ENCODE measurements at places on chromosomes 5 and 9.

DNA sequence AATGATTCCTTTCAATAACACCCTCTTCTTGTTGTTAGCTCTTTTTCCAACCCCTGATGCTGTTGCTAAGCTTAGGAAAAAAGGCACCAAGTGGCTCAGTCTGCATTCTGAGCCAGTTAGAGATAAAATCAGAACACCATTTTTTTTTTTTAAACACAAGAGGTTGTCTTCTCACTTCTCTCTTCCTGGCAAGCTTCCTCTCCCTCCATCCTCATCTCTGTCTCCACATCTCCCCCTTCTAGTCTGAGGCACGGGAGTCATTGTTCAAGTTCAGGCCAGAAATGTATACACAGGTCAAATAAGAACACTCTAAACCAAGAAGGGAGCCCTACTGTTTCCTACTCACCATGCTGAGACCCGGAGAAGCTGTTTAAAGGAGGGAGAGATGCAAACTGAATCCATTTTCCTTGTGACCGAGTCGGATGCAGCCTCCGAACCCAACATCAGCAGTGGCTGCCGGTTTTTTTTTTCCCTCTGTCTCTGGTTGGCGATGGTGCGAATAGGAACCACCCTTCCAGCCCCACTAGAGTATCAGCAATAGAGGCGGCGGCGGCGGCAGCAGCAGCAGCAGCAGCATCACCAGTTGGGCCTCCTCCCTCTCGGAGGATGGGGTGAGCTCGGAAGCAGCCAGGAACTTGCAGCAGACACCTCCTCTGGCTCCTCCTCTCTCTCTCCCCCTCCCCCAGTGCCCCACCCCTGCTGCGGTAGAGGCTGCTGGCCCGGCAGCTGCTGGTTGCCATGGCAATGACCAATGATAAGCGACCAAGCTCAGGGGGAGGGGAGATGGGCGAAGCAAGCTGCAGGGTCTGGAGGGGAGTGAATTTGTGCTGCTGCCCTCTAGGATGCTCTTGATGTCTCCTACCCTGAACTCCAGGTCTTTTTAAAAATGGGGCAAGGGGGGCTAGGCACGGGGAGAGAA lies at the start of gene JAKMIP2:
Gene JAKMIP2, minus strand, starts transcription at position 619 of the 919 bp plus-strand sequence. CDS start 110,922 bp downstream, outside the sequence.
- peak; percentile 76 for DNase-seq

DNA sequence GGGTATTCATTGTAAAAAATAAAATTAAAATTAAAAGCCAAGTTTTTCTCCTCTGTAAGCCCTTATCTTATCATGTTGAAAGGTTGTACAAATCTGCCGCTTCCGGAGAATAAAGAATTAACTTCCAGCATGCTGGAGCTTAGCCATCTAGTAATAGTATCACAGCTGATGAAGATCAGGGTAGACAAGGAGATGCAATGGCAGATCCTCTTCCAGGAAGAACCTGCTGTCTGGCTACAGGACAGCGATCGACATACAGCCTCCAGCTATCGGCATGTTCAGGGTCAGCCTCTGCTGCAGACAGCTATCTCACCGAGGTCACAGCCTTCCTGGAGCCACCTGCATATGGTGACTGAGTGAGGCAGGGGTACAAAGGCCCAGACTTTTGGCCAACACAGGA lies 82.6 kb downstream of the MED27 start:
- no peak for DNase-seq

DNA sequence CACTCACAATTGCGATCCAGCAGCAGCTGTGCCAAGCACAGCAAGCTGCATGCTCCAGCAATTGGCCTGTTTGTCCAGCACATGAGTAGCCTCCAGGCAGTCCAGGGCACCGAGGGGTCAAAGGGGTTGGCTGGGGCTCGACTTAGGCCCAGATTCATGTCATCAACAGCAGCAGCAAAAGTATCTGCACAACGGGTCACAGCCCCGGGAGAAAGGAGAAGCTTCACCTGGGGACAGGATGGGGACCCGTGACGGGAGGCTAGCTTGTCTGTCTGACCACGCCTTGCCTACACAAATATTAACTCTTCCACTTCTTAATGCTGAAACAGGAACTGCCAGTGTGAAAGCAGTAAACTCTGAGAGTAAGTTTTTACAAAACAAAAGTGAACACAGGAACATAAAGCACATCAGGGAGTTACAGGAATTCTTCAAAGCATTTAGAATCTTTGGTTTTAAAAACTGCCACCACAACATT lies 191.2 kb downstream of the PIK3R1 start:
- DNase-seq = no peak

GRCh38 chr9:110967196-110967595 lies 71.1 kb downstream of the LPAR1 start:
- no peak for DNase-seq

DNA sequence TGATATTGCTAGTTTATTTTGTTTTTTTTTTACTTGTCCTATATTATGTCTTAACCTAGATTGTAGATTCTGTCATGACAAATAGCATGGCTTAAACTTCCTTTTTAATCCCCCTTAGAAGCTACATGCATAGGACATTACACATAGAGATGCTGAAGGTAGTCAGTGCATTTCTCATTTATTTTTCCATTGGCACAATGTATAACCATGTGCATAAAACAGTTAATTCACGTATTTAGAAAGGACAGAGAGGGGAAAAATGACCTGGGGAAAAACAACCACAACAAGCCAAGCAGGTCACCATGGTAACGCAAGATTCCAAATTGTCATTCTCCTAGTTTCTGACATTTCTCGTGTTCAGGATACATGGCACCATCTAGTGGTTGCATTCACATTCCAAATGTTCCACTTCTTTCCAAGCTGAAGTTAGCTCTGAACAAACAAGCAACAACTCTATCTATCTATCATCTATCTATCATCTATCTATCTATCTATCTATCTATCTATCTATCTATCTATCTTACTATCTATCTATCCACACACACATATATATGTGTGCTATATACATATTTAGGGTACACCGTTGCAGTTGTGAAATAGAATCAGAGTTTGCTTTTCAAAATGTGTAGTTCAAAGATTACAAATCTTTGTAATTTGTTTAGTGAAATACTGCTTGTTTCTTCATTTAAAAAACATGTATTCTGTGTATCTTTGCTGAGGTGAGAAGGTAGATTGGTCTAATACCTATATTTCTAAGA lies 487.2 kb upstream of the ST8SIA4 start:
- DNase-seq = peak; percentile 31

- no peak for DNase-seq
Measured at GRCh38 chr9:5749306-5749705, 83.6 kb downstream of the ERMP1 start.

DNA sequence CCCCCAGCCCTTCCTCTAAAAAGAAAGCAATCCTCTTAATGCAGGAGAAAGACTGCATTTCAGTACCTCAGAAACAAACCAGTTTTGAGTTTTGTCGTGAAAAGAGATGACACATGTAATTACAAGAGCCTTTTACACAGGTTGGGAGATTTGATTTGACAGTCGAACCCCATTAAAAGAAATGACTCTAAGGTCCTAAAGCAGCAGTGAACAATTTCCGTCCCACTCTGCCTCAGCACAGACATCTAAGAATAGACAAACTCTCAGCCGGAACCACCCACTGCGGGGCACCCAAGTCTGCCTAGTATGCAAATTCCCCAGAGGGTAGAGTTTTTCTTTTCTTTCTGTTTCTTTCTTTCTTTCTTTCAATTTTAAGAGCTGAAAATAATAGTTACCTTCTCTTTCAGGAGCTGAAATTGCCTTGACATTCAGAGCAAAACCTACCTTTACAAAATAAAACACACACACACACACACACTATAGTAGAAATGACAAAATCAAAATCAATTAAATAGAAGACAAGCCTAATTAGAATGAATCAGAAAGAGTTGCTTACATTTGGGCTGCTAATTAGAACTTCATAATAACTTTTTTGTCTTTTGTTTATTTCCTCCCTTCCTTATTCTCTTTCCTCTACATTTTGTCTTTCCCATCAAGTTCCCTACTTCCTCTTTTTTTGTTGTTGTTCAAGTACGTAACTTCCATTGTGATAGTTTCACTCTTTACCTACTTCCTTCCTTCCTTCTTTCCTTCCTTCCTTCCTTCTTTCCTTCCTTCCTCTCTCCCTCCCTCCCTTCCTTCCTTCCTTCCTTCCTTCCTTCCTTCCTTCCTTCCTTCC lies 65.1 kb downstream of the BASP1 start:
- peak; percentile 57 for DNase-seq

DNA sequence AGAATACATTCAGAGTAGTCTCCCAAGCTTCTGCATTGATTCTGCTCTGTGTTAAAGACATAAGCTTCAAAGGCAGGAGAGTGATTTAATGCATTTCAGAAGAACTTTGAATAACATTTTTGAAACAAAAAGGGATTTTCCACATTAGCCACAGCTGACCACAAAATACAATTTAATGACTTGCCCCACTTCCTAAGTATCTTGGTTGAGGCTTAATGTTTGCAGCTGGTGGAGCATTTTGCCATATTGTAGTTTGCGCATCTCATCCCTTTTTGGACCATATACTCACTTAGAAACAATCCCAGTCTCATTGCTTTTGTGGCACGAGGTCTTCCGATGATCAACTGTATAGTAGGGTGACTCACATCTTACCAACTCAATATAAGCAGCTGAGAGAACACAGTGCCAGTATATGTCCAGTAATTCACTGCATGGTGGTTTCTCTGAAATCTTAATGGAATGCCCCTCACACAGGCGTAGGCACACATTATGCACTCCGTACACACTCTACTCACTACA lies 455.8 kb upstream of the PTGER4 start:
- peak; percentile 68 for DNase-seq

DNA sequence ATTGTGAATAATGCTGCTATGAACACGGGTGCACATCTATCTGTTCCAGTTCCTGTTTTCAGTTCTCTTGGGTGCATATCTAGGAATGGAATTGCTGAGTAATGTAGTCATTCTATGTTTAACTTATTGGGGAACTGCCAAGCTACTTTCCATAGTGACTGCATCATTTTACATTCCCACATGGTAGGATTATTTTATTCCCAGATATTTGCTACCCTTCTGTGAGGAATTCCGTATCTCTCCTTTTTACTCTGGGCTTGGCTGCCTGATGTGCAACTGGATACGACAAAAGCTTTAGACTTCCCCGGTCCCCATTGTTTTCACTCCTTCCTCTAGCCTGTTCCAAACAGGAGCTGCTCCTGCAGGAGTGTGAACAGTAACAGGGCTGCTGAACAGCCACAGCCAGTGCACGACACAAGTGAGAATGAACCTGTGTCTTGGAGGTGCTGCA lies 7.2 kb downstream of the TAS2R1 start:
- peak; percentile 74 for DNase-seq

DNA sequence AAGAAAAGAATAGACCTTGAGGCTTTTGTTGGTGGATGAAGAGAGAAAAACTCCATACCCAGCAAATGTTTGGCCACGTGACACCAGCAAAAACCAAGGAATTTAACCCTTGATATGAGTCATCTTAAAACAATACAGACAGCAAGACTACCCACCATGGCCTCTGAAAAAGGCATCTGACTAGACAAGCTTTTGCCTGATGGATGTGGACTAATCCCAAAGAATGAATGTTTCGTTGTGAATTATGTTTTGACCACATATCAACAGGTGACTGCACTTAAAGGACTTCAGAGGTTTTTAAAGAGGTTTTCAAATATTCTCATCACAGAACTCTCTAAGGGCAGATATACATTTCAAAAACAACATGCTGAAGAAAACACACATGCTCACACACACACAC lies 33.0 kb upstream of the SLC1A3 start:
- DNase-seq = peak; percentile 89

DNA sequence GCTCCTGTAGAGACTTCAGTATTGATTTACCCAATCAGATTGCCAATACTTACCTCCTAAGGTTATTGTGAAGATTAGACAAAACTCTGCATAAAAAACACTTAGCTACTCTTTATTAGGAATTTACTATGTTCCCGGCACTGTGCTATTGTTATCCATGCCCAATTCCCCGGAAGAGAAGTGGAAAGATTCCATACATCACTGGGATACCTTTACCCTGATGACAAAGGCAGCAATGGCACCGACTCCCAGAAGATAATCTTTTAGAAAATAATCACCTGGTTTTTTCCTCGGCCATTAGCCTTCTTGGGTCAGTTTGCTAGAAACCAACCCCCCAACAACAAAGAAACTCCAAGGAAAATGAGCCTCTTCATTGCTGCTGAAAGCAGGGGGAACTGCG lies 226.0 kb downstream of the SNX18 start:
- no peak for DNase-seq

- DNase-seq = no peak
Measured at GRCh38 chr5:126837906-126838539, 61.1 kb downstream of the LMNB1 start.

- no peak for DNase-seq
Measured at GRCh38 chr9:89000371-89000781, 9.1 kb downstream of the S1PR3 start.
